ENCODE measurements at places on chromosomes 16 and 17.

GRCh38 chr16:74268372-74268782, 28.2 kb upstream of the PSMD7 start:
- DNase-seq = no peak

- DNase-seq = no peak
Measured at GRCh38 chr17:29514792-29515191, 52.0 kb downstream of the ABHD15 start.

DNA sequence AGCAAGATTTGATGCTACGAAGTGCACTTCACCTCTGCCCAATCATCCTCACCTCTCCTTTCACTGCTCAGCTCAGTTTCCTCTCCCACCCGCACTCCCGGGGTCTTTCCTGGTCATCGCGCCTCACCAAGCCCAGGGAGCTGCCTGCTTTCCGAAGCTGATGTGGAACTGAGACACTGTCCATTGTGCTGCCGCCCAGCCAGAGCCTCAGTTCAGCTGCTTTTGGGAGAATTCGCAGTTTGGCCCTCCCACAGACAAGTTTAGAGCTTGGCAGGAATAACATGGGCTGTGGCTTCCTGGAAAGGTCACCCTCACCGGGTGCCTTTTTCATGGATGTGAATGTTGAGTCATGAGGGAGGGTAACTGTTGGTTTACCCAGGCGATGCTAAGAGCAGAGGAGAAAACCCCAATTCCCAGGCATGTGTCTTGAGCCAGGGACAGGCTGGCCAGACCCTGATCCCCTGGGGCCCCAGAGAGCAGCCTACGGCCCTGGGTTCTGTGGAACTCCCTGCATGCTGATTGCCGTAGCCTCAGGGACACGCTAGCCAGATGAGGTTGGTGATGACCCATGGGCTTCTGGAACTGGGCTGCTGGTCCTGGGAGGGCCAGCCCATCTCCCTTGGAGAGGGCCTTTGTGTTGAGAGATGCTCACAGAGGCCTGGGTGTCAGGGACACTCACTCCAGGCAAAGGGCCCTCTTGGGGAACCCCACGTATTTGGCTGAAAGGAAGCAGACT, 1687.5 kb downstream of the TP53TG3F start:
- peak; percentile 32 for DNase-seq

GRCh38 chr16:502179-502943, 25.2 kb upstream of the CAPN15 start:
- no peak for DNase-seq

- no peak for DNase-seq
Measured at GRCh38 chr16:29994600-29995323, 655 bp downstream of the HIRIP3 start.

GRCh38 chr17:45098869-45099616, 33.3 kb downstream of the PLCD3 start:
- peak; percentile 87 for DNase-seq

- DNase-seq = no peak
Measured at GRCh38 chr16:84791088-84791487, 28.7 kb upstream of the CRISPLD2 start.

GRCh38 chr16:81549547-81550431, 105.2 kb downstream of the CMIP start:
- DNase-seq = no peak

GRCh38 chr17:75846692-75847613, 2.7 kb upstream of the UNC13D start:
- no peak for DNase-seq

GRCh38 chr16:50500171-50500874, 47.9 kb upstream of the NKD1 start:
- no peak for DNase-seq

DNA sequence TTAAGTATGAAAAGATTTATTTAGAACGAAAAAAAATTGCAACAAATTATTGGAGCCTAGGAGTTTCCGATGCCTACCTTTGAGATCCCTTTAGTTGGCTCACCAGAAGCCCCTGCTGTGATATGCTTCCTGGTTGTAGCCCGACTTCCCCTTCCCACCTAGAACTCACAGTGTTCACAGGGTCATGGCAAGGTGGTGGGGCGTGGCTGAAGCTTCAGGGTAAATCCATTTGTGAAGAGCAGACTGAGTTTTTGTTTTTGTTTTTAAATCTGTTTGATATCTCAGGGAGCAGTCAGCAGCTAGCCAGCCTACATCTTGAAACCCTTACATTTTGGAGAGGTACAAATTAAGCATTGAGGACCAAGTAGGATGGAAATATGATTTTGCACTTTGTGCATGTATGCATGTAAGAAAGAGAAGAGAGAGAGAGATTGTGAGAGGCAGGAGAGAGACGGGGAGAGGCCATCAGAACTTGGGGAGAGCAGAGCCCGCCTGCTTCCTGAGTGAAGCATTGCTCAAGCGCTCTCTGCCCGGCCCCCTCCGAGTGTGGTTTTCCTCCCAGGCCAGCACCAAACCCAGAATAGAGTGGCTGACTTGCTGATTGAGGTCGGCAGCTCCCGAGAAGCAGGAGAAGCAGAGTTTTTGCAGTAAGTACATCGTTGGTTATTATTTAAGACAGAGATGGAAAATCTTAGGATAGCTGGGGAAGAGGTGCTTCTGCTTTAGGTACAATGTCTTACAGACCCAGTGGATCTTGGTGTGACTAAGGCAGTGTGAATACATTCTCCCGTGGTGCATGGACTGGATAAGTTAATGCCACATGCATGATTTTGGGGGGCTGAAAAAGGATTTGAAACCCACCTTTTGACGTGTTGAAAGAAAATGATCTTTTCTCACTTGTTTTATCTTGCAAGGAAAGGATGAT, 64.2 kb downstream of the SPECC1 start:
- DNase-seq = peak; percentile 67

DNA sequence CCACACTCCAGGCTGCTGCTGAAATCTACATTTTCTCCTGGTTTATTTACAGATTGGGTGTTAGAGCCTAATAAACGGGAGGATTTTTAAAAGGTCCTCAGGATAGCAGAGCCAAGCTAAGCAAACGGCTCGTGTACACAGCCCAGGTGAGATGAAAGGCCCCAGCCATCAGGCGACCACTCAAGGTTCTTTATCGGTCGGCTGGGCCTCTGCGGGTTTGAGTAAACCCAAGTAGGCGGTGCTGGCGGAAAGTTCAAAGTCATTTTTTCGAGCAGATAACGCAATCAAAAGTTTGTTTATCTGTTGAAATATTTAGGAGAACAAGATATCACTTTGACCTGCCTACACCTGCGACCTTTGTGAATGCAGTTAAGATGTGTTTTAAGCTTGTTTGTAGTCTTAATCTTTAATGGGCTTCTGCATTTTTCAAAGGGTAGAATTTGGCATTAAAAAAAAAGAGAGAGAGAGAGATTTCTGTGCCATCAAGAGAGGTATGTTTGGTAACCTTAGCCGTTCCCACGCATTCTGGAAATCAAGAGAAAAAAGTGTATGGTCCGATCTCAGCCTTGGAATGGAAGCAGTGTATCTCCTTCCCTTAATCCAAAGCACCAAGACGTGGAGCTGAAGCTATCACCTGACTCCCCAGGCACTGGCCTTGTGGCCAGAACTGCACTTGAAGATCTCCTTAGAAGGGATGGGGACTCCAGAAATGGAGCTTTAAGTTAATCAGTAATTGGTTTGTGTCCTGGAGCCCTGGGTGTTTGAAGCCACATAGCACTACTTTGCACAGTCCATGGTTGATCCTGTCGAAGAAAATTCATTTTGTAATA, 301.7 kb upstream of the IRX5 start:
- no peak for DNase-seq

DNA sequence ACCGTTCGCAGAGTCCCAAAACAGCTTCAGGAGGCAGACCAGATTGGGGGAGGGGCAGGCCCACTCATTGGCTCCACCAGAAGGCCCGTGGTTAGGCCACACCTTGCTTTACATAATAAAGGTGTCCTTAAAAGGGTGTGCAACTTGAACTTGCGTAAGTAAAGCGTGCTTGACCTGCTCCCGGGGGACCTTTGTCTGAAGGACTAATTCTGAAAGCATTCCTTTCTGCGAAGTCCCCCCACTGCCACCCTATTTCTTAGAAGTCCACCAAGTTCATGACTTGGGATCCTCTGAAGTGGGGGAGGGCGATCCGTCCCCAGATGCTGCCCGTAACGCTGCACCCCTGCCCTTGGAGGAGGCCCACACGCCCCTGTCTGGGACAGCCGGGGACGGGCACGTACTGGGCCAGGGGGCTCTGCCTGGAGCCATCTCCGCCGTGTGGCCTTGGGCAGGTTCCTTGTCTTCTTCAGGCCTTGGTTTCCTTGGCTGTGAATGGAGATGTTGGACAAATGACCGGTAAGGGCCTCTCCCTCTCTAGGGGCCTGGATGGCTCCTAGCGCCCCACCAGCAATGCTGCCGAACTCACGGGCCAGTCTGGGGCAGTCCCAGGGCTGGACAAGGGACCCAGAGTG, 823 bp upstream of the ZNF469 start:
- DNase-seq = no peak

- DNase-seq = peak; percentile 40
Measured at GRCh38 chr16:67025210-67025550, 3.8 kb upstream of the CBFB start.

GRCh38 chr17:6306820-6307219, 128.1 kb downstream of the AIPL1 start:
- DNase-seq = no peak

- no peak for DNase-seq
Measured at GRCh38 chr17:37610971-37611370, 1.8 kb upstream of the SYNRG start.

All from activated CD8-positive, alpha-beta memory T cell treated with anti-CD3 and anti-CD28 coated beads for 24 hours (primary cell).